ENCODE measurements at places on chromosomes 4 and X.

- DNase-seq: peak; percentile 24
These were observed 31.7 kb downstream of the PSAPL1 start for GRCh38 chr4:7403001-7403400.

- DNase-seq: no peak
These were observed 3.6 kb upstream of the RNF175 start for GRCh38 chr4:153763404-153763803.

DNA sequence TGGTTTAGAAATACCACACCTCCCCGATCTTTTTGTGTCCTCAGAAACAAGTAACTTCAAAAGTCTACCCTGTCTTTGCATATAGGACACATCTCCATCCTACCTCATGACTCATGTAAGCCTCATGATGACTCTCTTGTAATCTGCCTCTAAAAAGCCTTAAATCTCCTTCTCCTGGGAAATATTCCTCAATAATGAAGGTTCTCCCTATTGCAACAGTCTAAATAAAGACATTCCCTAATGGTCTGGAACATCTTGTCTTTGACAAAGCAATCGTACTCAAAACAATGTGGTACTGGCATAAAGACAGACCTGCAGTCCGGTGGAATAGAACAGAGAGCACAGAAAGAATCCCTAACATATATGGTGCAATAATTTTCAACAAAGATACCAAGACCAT, 257.7 kb downstream of the OPHN1 start:
- no peak for DNase-seq

- no peak for DNase-seq
These were observed 29.0 kb upstream of the INPP4B start for GRCh38 chr4:142875117-142875516.

GRCh38 chrX:20231598-20231997, 35.1 kb downstream of the RPS6KA3 start:
- DNase-seq: no peak

DNA sequence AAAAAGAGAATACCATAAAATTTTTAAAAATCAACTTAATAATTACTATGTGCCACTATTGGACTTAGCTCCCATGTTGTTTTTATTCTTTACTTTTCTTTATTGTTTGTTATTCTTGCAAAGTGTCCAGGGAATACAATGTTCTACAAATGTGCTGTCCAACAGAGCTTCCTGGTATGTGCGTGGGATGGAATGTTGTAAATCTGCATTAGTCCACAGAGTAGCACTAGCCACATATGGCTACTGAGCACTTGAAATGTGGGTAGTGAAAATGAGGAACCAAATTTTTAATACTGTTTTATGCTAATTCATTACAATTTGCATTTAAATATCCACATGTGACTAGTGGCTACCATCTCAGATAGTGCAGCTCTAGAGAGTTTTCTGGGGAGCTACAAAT, 14.3 kb upstream of the CORIN start:
- DNase-seq: no peak

GRCh38 chrX:124764354-124764753, 418.0 kb downstream of the SH2D1A start:
- no peak for DNase-seq

- no peak for DNase-seq
These were observed 19.8 kb downstream of the SNX25 start for GRCh38 chr4:185229021-185229818.

- DNase-seq: no peak
These were observed 5.9 kb upstream of the ANK2 start for GRCh38 chr4:113043591-113043990.

GRCh38 chrX:53695946-53696549, 9.5 kb upstream of the HUWE1 start:
- DNase-seq: no peak

DNA sequence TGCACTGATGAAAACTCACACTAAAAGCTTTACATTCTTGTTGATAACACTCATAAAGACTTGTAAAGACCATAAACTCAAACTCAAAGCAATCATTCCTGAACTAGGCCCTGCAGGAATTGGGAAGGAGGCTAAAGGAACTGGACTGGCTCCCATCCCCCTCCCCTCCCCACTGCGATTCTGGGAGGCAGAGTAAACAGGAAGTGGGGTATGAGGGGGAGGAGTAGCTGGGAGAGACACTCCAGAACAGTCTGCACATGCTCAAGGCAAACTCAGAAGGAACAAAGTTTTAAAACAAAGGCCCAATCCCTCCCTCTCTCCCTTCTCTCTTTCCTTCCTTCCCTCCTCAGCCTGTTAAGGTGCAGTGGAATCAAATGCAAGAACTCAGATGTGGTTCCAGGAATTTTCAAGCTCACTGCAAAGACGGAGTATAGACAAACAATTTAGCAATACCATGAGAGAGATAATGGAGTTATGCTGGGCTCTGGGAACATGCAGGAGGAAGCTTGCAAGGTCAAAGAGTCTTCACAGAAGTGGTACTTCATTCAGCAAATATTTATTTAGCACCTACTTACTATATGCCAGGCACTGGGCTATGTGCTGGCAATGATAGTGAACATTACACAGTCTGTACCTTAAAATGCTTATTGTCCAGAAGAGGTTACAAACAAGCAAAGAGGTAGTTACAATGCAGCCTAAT, 15.9 kb downstream of the MID1IP1 start:
- DNase-seq: no peak

GRCh38 chr4:140533951-140534480, 10.0 kb downstream of the ELMOD2 start:
- DNase-seq: no peak

GRCh38 chrX:18855919-18856644, 127.8 kb downstream of the PHKA2 start:
- no peak for DNase-seq

DNA sequence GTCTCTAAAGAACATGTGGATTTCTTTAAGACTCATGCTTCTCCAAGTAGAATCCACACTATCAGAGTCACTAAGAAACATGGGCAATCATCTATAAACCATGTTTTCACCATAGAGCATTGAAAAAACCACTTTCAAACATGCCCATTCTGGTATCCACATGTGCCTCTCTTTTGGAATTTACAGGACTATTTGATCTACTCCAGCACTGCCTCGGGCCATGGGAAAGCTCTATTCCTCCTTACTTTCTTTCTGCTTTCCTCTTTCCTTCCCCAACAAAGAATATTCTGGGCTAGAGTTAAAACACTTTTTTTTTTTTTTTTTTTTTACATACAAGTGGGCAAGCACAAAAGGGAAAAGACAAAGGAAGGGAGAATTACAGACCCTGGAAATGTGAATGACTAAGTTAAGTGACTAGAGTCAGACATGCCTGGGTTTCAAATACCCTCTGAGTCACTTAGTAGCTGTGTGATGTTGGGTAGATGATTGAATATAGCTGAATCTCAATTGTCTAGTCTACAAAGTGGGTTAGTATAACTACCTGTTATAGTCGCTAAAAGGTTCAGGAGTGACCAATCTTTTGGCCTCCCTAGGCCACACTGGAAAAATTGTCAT, 847.7 kb upstream of the INTU start:
- DNase-seq: peak; percentile 14

DNA sequence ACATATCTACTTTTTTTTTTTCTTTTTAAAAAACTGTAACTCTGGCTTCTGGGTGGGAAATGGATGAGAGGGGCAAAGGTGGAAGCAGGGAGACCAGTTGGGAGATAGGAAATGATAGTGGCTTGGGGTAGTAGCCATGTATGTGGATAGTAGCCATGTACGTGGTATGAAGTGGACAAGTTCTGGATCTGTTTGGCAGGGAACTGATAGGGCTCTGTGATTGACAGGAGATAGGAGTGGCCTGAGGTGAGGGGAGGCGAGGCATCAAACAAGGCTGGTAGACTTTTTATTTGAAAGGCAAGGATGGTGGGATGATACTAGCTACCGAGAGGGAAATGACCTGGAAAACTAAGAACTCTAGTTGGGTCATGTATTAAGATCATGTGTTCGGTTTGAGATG, 117.8 kb downstream of the AFF1 start:
- DNase-seq: no peak

DNA sequence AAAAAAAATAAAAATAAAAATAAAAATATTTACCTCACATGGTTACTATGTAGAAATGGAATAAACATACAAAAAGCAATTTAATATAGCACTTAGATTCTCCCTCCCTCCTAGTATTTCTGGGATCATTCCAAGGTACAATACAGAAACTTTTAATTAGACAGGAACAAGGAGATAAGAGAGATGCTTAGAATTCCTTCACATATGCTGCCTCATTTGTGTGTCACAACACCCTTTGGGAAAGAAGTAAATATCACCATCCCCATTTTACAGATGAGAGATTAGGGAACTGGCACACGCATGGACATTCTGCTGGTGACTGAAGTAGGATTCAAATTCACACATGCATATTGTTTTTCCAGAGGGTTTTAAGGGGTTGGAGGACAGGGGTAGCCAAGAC, 164.2 kb downstream of the APBB2 start:
- DNase-seq: no peak

DNA sequence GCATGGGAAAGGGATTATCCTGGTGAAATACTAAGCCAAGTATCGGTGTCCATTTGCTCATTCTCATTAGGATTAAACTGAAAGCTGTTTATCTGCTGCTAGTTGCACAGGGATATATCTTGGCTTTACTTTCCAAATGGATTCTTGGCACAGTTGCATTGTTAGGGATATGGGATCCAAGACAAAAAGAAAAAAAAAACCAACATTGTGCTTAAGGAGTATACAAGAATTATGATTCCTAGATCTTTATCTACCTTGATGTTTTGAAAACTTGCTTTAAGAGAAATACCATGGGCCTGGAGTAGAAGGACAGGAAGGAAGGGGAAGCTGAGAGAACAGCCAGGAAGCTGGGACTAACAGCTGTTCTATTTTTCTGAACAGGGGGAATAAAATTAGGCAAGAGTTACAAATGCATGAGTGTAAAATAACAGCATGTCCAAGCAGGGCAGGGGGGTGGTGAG, 107.6 kb downstream of the ATXN3L start:
- no peak for DNase-seq

DNA sequence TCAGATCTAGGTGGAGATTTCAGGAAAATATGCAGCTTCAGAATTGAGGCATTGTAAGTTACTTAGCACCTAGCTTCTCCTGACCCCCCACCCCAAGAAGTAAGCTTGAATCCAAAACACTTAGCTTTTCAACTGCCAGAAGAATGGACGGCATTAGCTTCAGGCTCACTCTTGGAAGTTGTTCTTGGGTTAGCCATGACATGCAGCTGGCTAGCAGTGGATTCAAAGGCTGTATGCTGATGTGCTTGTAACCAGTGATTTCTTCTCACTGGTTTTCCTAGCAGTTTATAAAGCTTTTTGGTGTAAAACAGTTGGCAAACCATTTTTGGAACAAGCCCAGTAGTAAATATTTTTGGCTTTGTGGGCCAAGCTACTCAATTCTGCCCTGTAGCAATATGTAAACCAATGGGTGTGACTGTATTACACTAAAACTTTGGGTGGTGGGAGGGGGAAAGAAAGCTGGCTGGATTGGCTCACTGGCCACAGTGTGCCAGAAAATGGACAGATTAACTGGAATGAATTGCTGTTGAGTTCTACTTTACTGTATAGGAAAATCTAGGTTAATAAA, 85.6 kb downstream of the SHROOM2 start:
- DNase-seq: no peak

GRCh38 chrX:14903891-14904290, 30.7 kb downstream of the MOSPD2 start:
- DNase-seq: no peak

- no peak for DNase-seq
These were observed 84.0 kb upstream of the IGFBP7 start for GRCh38 chr4:57194068-57194611.

GRCh38 chr4:173159791-173160190, 8.8 kb upstream of the GALNT7 start:
- DNase-seq: no peak

DNA sequence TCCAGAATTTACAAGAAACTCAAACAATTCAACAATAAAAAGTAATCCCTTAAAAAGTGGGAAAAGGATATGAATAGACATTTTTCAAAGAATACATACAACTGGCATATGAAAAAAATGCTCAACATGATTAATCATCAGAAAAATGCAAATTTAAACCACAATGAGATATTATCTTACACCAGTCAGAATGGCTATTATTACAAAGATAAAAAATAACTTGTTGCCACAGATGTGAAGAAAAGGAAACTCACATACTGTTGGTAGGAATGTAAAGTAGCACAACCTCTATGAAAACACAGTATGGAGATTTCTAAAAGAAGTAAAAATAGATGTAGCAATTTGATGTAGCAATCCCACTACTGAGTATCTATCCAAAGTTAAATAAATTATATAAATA, 65.1 kb upstream of the DIAPH2 start:
- DNase-seq: no peak

DNA sequence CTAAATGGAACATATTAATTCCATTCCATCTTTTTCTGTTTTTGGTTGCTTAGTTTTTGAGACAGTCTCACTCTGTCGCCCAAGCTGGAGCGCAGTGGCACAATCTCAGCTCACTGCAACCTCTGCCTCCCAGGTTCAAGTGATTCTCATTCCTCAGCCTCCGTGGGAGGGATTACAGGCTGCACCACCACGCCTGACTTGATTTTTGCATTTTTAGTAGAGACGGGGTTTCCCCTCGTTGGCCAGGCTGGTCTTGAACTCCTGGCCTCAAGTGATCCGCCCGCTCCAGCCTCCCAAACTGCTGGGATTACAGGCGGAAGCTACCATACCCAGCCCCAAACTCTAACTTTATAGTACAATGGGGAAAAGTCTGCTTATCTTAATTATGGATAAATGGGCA, 11.2 kb downstream of the HNRNPD start:
- DNase-seq: no peak

- DNase-seq: no peak
These were observed 19.0 kb downstream of the CXCL8 start for GRCh38 chr4:73759357-73759756.

DNA sequence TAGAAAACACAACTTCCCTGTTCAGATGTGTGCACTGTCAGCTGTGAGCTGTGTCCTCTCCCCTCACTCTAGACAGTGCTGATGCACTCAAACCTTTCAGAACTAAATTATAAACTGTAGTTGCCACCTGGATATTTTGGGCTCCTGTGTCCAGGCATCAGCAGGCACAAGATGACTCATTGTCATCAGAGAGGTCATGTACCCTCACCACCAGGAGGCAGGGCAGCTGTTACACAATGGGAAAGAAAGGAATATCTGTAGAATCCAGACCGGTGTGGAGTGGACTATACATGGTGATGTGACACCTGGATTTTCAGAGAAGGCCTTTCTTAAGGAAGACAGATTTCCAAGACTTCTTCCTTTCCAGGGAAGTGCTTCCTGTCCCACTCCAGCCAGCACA, 854.4 kb upstream of the AGA start:
- no peak for DNase-seq

DNA sequence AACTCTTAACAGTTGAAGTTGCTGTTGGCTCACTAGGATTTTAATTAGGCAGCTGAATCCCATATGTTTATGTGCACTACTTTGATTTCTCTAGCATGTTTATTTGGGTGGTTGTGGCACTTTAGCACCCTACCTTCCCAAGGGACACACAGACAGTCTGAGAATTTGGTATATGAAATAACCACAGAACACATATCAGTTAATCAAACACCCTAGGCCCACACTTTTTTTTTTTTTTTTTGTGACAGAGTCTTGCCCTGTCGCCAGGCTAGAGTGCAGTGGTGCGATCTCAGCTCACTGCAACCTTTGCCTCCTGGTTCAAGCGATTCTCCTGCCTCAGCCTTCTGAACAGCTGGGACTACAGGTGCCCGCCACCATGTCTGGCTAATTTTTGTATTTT, 130.5 kb downstream of the DCK start:
- no peak for DNase-seq
